Ovary (tissue), 10 donors: ENCODE measurements at places on chromosomes 7 and 10. TPM values are rescaled to one million over a fixed set of nuclear protein-coding genes. Genes with fewer than 3 reads are reported as not detected.

DNA sequence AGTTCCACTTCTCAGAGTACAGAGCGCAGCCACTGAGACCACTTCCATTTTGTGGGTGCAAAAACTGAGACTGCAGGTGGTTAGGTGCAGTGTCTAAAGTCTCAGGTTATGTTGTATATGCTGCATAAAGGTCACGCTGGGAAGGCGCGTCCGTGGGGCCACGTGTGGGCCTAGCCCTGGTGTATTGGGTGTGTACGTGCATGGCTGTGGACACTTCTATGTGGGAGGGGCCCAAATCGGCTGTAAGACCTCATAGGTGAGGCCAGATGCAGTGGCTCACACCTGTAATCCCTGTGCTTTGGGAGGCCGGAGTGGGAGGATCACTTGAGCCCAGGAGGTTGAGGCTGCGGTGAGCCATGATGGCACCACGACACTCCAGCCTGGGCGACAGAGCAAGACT lies 37.7 kb downstream of the GRID2IP start:
- H3K27ac ChIP-seq, result no peak overlapping the region
- H3K4me1 ChIP-seq, result no peaks in the 10 kb centered on the region
- no peak for DNase-seq

DNA sequence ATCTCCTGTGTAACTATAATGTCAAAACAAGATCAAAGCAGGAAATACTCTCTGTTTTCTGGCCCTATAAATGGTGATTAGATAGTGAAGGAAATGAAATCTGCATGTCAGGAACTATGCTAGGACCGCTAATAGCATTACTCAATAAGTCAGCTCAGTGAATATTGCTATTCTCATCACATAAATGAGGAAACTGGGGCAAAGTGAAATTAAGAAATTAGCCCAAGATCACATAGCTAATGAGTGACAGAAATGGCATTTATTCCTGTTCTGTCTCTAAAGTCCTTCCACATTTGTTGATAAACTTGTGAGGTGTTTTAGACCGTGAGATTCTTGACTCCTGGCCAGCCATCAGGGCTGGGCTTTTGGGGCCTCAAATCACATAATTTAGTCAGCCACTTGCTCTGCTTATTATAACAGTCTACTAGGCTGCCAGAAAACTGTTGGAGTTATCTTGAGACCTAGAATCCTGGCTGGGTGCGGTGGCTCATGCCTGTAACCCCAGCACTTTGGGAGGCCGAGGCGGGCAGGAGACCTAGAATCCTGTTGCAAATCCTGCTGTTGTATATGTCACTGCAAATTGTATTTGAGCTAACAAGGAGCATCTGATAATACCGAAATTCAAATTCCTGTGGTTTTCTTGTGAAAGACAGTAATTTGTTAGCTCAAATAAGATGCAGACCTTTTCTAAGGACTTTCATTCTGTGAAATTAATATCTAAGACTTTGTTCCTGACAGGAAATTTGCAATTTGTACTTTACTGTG lies 66.5 kb upstream of the SHTN1 start:
- no peak overlapping the region for H3K4me3 ChIP-seq
- H3K36me3 ChIP-seq, result no peaks in the 10 kb centered on the region
- H3K27me3 ChIP-seq, result no peaks in the 10 kb centered on the region
- H3K4me1 ChIP-seq, result no peaks in the 10 kb centered on the region
- no peak for DNase-seq

DNA sequence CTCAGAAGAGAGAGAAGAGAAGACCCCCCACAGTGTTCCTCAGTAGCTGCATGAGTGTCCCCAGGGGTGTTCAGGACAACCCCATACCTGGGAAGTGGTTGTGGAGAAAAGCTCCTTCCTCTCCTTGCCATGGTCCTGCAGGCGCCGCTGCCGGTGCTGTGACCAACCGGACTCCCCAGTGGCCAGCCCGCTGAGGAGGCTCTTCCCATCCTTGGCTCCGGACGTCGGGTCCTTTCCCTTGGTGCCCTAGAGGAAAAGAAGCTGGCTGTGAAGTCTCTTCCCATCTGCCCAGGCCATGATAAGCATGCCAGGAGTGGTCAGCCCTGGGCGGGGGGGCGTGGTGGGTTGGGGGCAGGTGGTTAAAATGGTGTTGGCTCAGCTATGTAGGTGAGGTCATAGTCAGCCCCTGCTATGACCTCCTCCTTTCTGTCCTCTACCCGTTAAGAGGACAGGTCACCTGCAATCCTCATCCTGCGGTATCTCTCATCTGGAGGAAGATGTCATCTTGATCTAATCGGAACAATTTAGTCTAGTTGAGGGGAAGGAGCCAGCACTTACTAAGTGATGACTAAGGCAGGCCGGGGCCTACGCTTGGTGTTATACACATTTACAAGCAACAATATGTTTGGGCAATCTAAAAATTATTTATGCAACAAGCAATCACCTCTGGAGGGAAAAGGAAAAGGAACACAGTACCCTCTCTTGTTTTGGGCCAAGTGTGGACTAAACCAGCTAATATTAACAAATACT lies 13.2 kb downstream of the WDR91 start:
- no peak overlapping the region for H3K27ac ChIP-seq
- DNase-seq, result no peak
- no peak overlapping the region for H3K4me3 ChIP-seq
- no peaks in the 10 kb centered on the region for H3K27me3 ChIP-seq

DNA sequence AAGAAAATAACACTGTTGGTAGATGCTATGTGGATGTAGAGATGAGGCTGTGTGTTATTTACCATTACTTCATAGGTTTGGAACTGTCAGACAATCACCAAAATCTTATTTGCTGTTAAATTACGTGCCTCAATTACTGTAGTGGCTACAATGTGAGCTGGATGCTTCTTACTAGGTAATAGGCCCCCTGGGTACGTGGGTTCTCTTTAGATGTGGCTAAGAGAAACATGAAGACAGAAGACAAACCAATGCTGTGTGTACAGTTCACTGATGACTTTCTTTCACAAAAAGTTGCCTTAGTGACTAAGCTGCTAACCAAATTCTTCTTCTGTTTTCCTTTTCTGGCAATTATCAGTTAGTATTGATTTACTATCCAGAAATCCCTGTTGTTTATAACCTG lies 144.6 kb downstream of the SEMA3E start:
- H3K4me3 ChIP-seq, result no peak overlapping the region
- H3K36me3 ChIP-seq, result no peaks in the 10 kb centered on the region
- no peaks in the 10 kb centered on the region for H3K4me1 ChIP-seq

GRCh38 chr10:80410578-80411145 lies 2.3 kb downstream of the PRXL2A start:
- DNase-seq, result no peak
- H3K27me3 ChIP-seq, result no peaks in the 10 kb centered on the region
- H3K4me3 ChIP-seq, result no peak overlapping the region
- H3K36me3 ChIP-seq, result no peaks in the 10 kb centered on the region
- H3K4me1 ChIP-seq, result peaks cover 23% of the 10 kb centered on the region

DNA sequence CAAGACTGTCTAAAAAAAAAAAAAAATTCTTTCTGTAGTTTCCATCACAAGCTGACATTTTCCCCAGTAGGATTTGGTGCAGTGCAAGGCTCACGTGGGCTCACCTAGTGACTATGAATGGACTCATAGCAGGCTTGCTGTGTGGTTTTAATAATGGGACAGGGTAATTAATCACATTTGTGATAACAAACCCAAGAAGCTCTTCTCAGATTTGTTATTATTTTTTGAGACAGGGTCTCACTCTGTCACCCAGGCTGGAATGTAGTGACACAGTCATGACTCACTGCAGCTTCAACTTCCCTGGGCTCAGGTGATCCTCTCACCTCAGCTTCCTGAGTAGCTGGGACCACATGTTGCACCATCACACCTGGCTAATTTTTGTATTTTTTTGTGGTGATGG lies 40.0 kb downstream of the NACAD start:
- no peak for DNase-seq
- no peaks in the 10 kb centered on the region for H3K4me1 ChIP-seq
- H3K4me3 ChIP-seq, result no peak overlapping the region
- no peaks in the 10 kb centered on the region for H3K27me3 ChIP-seq

DNA sequence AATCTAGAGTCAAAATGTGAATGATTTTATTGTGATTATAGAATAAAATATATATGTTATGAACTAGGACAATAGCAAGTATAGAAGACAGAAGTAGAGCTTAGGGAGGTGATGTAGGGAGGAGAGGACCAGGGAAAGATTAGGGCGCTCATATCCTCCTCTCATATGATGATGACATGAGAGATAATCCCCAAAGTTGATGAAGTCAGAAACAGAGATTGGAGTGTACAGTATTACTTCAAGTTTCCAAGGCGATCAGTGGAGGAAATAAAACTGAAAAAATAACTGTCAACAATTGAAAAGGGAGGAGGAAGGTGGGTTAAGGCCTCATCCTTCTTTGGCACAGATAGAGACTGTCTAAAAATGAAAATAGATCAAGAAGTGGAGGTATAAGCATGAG lies 14.9 kb downstream of the MACROH2A2 start:
- H3K4me1 ChIP-seq, result no peaks in the 10 kb centered on the region
- H3K4me3 ChIP-seq, result no peak overlapping the region
- H3K27me3 ChIP-seq, result no peaks in the 10 kb centered on the region
- DNase-seq, result no peak

- no peak overlapping the region for H3K27ac ChIP-seq
- H3K36me3 ChIP-seq, result no peaks in the 10 kb centered on the region
- H3K27me3 ChIP-seq, result no peaks in the 10 kb centered on the region
- DNase-seq, result no peak
- no peak overlapping the region for H3K4me3 ChIP-seq
- H3K4me1 ChIP-seq, result no peaks in the 10 kb centered on the region
Measured at GRCh38 chr7:90188281-90188680, 23.3 kb upstream of the STEAP2 start.

DNA sequence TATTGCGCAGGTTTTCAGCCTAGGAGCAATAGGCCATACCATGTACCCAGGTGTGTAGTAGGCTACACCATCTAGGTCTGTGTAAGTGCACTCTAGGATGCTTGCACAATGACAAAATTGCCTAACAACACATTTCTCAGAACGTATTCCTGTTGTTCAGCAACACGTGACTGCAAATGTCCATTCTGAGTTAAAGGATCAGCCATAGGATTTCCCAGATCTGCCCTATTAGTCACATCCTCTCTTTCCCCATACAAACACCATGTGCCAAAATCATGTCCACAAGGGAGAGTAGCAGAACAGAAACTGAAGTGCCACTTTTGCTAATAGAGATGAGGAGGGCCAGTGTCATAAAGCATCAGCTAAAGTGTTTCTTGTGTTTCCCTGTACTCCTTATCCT lies 42.6 kb upstream of the AMPH start:
- H3K27me3 ChIP-seq, result no peaks in the 10 kb centered on the region
- H3K27ac ChIP-seq, result no peak overlapping the region
- no peak for DNase-seq
- H3K4me3 ChIP-seq, result no peak overlapping the region
- no peaks in the 10 kb centered on the region for H3K36me3 ChIP-seq
- no peaks in the 10 kb centered on the region for H3K4me1 ChIP-seq

- H3K4me3 ChIP-seq, result no peak overlapping the region
- no peak overlapping the region for H3K27ac ChIP-seq
- H3K36me3 ChIP-seq, result no peaks in the 10 kb centered on the region
- peaks cover 4% of the 10 kb centered on the region for H3K4me1 ChIP-seq
- no peaks in the 10 kb centered on the region for H3K27me3 ChIP-seq
Measured at GRCh38 chr10:84428711-84429110, 100.3 kb downstream of the CCSER2 start.

GRCh38 chr7:24406789-24407299 lies 122.9 kb downstream of the NPY start:
- no peaks in the 10 kb centered on the region for H3K36me3 ChIP-seq
- no peaks in the 10 kb centered on the region for H3K4me1 ChIP-seq
- H3K27me3 ChIP-seq, result no peaks in the 10 kb centered on the region
- no peak overlapping the region for H3K27ac ChIP-seq
- no peak overlapping the region for H3K4me3 ChIP-seq
- no peak for DNase-seq

GRCh38 chr10:112896273-112896672 lies 53.8 kb upstream of the TCF7L2 start:
- H3K27me3 ChIP-seq, result no peaks in the 10 kb centered on the region
- no peaks in the 10 kb centered on the region for H3K4me1 ChIP-seq
- no peak for DNase-seq
- H3K4me3 ChIP-seq, result no peak overlapping the region
- H3K36me3 ChIP-seq, result no peaks in the 10 kb centered on the region
- H3K27ac ChIP-seq, result no peak overlapping the region

DNA sequence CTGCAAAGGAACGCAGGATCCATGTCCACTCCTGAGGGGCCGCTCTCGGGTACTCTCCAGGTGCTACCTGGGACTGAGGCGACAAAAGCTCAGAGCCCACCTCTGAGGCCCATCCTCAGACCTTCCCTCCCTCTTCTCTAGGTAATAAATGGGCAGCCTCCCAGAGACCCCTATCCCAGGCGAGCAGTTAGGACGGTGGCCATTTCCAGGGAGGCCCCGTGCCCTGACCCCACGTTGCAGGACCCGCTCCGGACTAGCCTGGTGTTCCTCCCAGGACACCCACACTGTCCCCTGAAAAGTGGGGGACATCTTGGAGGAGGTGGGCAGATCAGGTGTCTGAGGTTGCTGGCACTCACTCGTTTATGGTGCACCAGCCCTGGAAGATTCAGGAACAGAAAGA lies 44.3 kb downstream of the PRKAG2 start:
- H3K4me1 ChIP-seq, result no peaks in the 10 kb centered on the region
- H3K4me3 ChIP-seq, result no peak overlapping the region
- H3K36me3 ChIP-seq, result no peaks in the 10 kb centered on the region
- no peaks in the 10 kb centered on the region for H3K27me3 ChIP-seq
- no peak overlapping the region for H3K27ac ChIP-seq

DNA sequence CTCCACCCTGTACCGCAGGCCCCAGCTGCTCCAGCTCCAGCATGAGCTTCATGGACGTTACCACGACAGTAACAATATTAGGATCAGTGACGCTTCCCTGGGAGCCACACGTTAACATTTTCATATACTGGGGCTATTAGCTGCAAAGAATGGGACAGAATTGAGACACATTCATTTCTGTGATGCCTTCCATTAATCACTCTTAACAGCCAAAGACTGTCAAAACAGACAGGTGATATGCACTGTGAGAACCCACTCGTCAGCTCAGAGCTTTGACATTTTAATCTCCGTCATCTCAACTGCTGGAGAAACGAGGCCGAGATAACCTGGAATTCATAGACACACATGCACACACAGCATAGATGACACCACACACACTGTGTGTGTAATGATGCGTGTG lies 408.4 kb upstream of the SHH start:
- no peaks in the 10 kb centered on the region for H3K36me3 ChIP-seq
- no peaks in the 10 kb centered on the region for H3K27me3 ChIP-seq
- no peak for DNase-seq
- H3K4me3 ChIP-seq, result no peak overlapping the region
- H3K4me1 ChIP-seq, result no peaks in the 10 kb centered on the region

SLC18A3 gene
- not detected for total RNA-seq

SPDYE5 gene
- not detected for total RNA-seq

WNT16 gene
- 0.12 TPM for total RNA-seq

CCT6A gene
- 108 TPM for total RNA-seq

DNAJC9 gene
- 24.3 TPM for total RNA-seq

EEPD1 gene
- total RNA-seq, result 5.6 TPM

FAM180A gene
- total RNA-seq, result 2.9 TPM
